Ascending aorta (tissue), 2 donors: ENCODE measurements at places on chromosomes 7 and 10. TPM values are rescaled to one million over a fixed set of nuclear protein-coding genes. Genes with fewer than 3 reads are reported as not detected.

SMKR1 gene
- not detected for total RNA-seq

TMEM236 gene
- total RNA-seq: not detected

MEOX2 gene
- 35.0 TPM for total RNA-seq

PNLIPRP1 gene
- not detected for total RNA-seq

WEE2 gene
- not detected for total RNA-seq

OR2A5 gene
- total RNA-seq: not detected

LEP gene
- total RNA-seq: not detected

PDE1C gene
- total RNA-seq: 1.4 TPM

GNGT1 gene
- not detected for total RNA-seq

ACADSB gene
- total RNA-seq: 1.8 TPM

ZNF853 gene
- total RNA-seq: 12.2 TPM

ZNRF2 gene
- total RNA-seq: 31.7 TPM

- DNase-seq: no peak
These were observed 81.8 kb downstream of the LRRN3 start for GRCh38 chr7:111172564-111173257.

- no peak for DNase-seq
These were observed 24.5 kb upstream of the GRB10 start for GRCh38 chr7:50807026-50807730.

- DNase-seq: no peak
These were observed 158.3 kb downstream of the FRMD4A start for GRCh38 chr10:14172336-14172950.

DNA sequence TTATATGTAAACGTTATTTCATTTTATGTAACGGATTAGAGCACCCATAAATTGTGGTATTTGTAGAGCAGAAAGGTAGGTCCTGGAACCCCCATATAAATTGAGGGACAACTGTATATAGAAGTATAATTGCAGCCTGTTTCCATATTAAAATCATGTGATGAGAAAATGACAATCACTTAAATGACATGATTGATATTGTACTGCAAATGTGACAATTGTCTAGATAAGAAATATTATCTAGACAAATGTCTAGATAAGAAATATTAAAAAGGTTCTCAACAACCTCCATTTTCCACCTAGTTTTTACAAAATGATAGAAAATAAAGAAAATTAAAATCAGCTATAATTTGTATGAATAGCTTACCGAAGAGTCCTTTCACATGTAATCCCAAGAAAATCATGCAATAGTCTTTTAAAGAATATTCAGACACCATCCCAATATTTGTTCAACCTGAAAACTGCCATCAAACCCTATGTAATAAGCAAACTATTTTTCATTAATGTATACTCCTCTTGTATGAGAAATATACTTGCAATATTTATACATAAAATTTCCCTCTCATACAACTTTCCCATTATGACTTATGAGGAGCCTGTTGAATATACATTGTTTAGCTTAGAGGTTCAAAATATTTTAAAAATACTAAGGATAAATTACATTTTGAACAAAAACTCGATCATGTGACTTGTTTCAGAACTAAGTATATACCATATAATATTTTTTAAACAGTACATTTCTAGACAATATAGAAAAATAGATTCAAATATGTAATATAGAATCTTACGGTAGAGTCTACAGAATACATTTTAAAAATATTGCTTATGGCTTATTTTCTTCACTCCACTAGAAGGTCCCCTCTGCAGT, 153.2 kb downstream of the CRPPA start:
- DNase-seq: no peak

- DNase-seq: no peak
These were observed 44.7 kb upstream of the MXI1 start for GRCh38 chr10:110162741-110163145.

DNA sequence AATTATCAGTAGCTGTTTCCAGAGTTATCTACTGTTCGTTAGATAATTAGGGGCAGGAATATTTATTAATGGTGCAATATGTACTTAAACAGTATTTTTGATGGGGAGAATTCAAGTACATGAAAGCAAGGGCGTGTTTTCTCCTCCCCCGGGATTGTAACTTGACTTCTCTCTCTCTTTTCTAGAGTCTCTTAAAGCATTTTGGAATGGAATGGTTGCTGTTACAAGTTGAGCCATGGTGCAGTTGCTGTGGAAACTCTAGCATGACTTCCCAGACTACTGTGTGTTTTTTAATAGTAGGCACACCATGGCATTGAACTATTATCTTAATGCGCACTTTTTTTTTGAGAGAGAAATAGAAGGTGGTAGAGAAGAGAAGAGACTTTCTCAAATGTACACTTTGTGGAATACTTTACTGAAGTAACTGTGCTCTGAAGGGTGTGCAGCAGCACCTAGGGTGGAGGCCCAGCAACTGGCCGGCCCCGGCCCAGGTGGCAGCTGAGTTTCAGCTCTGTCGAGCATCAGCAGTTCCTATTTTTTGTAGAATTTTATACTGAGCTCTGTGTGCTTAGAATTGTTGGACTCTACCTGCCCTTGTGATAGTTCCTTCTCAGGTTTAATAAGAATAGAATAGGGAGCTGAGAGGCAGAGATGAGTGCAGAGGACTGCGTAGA, 64.4 kb downstream of the CCNY start:
- DNase-seq: no peak

GRCh38 chr7:150953061-150953997, 24.8 kb downstream of the KCNH2 start:
- no peak for DNase-seq

GRCh38 chr10:103139803-103140202, 53.3 kb downstream of the NT5C2 start:
- no peak for DNase-seq

GRCh38 chr7:142943706-142944268, 4.5 kb downstream of the LLCFC1 start:
- DNase-seq: no peak

GRCh38 chr10:132690401-132690800, 95.5 kb downstream of the NKX6-2 start:
- DNase-seq: peak; percentile 30

DNA sequence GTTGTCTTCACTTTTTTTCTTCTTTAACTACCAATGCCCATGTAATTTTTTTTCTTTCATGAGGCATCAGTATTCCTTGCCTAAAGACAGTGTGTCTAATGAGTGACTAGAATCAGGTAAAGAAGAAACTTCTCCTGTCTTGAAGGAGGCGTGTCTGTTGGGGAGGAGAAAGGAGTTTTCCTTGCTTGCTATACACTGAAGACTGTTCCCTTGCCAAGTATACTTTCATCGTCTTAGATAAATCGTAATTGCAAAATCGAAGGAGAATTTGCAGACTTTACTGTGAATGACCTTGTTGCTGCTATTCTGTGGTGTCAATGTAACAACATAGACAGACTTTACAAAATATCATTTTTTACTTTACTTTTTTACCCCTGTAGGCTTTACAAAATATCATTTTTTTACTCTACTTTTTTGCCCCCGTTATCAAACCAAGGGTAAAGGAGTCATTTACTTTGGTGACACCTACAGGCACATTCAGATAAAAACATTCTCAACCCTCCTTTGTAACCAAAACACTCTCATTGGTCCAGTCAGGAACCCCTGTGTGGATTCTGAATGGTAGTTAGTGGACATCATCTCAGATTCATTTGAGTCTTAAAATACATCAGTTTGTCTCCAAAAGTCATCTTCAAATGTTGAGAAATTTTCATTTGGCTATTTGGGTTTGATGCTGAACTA, 232.4 kb downstream of the AHR start:
- DNase-seq: no peak

GRCh38 chr7:35831208-35831607, 30.4 kb downstream of the SEPTIN7 start:
- no peak for DNase-seq

- DNase-seq: no peak
These were observed 372 bp upstream of the TMEM130 start for GRCh38 chr7:98870121-98870651.

DNA sequence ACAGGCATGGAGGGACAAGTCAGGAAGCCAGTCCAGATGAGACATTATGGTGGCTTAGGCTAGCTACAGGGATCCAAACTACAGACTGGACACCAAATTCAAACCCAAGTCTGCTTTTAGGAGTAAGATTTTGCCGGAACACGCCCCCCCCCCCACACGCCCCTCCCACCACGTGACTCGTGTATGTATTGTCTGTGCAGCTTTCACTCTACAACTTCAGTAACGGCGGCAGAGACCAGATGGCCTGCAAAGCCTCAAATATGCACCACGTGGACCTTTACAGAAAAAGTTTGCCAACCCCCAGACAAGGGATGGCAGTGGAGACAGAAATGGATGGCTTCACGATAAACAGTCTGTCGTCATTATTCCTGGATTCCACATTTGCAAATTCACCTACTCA, 14.5 kb downstream of the HIPK2 start:
- DNase-seq: no peak

DNA sequence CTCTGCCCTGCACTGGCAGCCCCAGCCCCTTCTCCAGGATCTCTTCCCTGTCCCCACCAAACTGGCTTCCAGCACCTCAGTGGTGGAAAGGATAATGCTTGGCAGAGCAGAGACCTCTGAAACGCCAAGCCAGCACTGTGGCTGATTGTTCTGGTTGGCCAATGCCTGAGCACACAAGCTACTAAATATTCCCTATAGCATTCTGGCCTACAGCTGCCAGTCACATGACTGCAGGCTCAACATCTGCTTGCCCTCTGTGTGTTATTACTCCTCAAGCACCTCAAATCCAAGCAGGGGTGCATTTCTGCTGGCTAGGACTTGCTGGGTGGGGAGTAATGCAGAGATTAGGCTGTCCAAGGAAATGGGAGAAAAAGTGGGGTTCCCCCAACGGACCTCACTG, 6.1 kb downstream of the TBATA start:
- DNase-seq: no peak

GRCh38 chr10:86830043-86830591, 73.7 kb downstream of the BMPR1A start:
- DNase-seq: no peak

DNA sequence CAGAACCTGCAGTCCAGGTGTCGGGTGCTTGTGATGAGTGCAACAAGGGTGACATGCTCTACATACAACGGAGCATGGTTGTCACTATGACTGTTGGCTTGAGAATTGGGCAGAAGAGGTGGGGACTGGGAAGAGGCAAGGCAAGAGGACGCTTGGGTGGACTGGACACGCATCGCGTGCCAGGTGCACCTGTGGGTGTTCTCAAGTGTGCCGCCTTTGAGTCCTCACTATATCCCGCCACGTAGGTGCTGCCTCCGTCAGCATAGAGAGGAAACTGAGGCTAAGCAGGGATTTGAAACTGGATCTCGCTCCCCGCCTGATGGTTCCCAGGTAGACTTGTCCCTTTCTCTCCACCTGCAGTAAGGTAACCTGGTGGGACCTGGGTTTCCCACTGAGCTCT, 27.2 kb downstream of the CDH23 start:
- peak; percentile 25 for DNase-seq

GRCh38 chr7:157271315-157271990, 65.4 kb upstream of the DNAJB6 start:
- DNase-seq: no peak

DNA sequence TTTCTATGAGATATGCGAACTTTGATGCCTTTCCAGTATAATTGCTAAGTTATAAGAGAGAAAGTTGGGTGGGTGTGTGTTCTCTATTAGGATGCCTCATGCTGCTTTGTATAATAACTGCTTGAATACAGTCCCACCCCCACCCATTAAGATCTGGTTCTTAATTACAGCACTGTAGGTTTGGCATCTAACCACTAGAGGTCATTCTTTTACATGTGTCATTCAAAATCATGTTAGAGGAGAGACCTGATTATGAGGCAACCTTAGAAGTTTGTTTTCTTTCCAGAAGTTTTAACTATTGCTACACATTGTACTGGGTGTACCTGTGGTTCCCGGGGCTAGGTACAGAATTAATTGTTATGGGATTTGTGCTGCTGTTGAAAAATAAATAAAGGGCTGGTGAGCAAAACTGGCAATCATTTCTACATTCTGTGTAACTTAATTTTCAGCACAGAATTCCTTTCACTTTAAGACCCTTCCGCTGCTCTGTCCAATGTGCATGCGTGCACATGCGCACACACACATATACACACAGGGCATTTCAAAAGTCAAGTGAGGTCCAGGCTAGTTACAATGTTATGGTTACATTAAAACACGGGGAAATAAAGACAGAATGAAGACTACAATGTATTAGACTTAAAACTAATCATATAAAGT, 1156.3 kb downstream of the SORCS3 start:
- no peak for DNase-seq

DNA sequence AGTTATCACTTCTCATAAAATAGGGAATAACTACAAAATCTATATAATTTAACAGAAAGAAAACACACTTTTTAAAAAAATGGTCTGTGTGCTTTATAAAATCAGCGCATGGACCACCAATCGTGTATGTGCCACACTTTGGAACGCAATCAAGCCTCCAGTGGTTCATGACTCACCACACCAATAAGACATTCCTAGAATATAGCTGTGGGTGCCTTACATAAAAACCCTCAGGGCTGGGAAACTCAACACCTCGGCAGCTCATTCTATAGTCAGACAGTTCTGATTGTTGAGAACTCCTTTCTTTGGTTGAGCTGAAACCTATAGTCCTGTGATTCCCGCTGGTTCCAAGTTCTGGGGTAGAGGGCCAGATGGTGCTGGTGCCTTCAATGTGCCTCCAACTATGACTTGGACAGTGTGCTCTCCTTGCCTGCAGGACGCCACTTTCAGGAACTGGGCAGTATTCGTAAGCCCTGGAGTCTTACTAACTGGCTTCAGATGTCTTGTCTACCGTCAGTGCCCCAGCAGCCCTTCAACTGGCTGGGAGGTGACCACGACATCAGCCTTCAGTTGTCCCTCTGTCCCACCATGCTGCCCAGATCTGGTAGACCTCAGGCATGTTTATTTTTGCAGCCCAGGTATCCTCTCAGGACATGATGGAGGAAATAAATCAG, 135.7 kb upstream of the GDF10 start:
- DNase-seq: no peak
